ENCODE measurements at places on chromosomes 7 and 10.

DNA sequence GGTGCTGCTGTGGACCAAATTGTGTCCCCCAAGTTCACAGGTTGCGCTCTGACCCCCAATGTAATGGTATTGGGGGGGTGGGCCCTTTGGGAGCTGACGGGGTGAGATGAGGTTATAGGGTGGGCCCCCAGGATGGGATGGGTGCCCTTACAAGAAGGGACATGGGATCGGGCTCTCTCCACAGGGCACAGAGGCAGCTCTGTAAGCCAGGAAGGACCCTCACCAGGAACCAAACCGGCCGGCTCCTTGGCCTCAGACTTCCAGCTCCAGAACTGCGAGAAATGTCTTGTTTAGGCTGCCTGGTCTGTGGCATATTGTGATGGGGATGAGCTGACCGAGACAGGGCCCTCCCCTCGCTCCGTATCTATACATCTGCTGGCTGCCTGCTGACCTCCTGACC lies 25.7 kb upstream of the JAKMIP3 start:
- DNase-seq = no peak

DNA sequence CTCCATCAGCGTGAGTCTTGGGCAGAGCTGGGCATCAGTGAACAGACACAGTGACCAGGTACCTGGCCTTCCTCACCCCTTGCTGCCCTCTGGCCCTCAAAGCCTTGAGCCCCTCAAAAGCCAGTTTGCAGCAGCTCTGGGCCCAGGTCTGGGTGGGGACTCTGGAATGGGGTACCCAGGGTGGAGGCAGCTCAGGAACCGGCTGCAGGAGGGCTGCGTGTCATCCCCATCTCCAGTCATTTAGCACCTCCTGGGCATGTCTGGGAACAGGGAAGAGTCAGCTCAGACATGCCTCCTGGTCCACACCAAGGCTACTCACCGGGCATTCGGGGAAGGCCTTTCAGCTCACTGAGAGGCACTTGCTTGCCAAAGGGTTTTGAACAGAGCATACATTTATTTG lies 503.3 kb downstream of the TCERG1L start:
- no peak for DNase-seq

DNA sequence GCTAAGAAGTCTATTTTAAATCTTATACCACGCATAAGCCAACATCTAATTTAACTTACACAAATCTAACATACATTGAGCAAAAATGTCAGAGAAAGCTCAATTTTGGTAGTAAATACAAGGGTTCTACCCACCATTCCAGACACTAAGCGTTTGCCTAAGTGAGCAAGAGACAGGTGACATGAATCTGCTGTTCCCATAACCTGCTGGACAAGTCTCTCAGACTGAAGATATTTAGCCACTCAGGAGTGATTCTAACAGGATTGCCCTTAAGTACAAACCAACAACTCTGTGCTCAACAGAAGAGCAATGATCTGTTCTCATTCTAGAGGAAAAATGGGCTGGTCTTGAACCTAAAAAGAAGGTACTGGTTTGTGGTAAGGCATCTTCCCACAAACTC lies 18.8 kb downstream of the EZH2 start:
- no peak for DNase-seq

DNA sequence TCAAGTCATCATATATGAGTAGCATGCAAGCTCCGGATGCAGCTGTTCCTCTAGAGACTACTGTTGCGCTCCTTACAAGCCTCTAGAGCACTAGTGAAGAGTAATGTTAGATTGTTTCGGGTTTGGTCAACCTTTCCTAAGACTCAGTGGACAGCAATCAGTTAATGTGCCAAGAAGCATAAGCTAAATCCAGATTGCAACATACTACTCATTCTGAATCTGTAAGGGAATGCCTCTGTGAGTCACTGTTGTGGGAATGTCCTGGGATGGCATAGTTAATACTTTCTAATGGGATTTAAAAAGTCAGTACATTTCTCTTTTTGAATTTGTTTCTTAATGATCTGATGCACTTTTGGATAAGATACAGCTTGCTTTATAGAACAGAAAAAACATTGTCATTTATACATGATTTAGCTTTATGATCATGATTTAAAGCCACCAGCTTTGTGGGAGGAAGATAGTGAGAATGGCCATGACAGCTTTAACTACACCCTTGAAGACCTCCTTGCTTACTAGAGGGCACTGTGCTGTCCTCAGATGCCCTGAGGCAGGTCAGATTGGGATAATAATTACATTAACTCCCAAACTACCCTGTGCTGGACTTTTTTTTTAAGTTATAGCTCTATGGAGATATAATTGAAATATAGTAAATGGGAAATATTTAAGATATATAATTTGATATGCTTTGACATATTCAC lies 138.4 kb downstream of the SDK1 start:
- no peak for DNase-seq

DNA sequence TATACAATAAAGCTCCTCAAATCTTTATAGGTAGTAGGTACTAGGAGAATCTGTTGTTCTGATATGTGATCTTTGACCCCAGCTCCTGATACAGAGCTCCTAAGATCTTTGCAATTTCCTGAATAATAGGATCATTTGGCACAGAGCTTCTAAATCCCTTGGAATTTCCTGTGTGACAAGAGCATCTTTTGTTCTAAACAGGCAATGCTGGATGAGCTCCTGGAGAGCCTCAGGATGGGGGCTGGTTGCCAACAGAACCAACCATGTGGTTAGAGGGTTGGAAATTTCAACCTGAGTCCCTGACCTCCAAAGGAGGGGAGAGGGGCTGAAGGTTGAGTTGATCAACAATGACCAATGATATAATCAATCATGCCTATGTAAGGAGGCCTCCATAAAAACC lies 629.0 kb downstream of the CCSER2 start:
- DNase-seq = no peak
